ENCODE measurements at places on chromosomes 5 and 9.

- no peak for DNase-seq
These were observed 106.1 kb upstream of the PRRC1 start for GRCh38 chr5:127411381-127411780.

DNA sequence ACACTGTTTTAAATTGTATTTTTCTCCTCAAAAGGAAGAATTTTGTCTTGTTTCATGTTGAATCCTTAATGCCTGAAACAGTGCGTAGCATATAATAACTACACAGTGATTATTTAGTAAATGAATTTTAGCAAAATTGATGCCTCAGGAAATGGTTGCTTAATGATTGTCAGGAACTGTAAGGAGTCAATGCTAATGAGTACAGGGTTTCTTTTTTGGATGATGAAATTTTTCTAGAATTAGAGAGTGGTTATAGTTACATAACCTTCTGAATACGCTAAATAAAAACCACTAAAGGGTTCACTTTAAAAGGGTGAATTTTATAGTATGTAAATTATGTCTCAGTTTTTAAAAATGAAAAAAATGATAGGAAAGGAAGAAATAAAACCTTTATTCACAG is 14.9 kb downstream of the FAM151B start:
- DNase-seq = no peak

GRCh38 chr9:127545196-127546124 is 66.6 kb upstream of the STXBP1 start:
- DNase-seq = no peak

DNA sequence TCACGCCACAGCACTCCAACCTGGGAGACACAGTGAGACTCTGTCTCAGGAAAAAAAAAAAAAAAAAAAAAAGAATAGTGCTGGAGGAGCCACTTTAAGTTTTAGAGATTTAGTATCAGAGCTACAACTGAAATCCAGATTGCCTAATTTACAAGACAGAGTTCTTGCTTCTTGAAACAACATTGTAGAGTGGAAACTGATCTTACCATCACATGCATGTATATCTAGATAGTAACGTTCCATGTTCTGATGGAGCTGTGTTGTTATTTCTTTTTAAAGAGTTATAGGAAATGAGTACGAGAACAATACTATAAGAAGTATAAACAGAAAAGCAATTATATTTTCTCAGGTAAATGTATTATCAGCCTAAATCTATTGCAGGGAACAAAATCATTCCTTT is 48.9 kb downstream of the TBCA start:
- no peak for DNase-seq

DNA sequence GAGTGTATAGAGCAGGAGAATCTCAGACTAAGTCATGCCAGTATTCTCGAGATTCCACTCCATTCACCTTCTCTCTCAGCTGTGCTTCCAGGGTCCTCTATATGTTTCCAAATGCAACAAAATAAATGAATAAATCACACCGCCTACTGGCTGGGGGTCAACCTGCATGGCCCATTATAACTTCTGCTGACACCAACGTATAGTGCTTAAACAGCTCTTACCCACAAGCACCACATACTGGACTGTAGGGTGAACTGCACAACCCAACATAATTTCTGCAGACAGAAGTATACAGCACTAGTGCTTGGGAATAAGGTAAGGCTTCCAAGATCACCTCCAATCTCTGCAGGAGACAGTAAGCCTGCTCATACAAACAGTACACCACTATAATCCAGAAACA is 33.1 kb upstream of the HTR4 start:
- peak; percentile 19 for DNase-seq

- DNase-seq = no peak
These were observed 91.3 kb downstream of the MAT2B start for GRCh38 chr5:163596608-163597315.

- DNase-seq = no peak
These were observed 13.4 kb upstream of the GRHPR start for GRCh38 chr9:37408933-37409710.

DNA sequence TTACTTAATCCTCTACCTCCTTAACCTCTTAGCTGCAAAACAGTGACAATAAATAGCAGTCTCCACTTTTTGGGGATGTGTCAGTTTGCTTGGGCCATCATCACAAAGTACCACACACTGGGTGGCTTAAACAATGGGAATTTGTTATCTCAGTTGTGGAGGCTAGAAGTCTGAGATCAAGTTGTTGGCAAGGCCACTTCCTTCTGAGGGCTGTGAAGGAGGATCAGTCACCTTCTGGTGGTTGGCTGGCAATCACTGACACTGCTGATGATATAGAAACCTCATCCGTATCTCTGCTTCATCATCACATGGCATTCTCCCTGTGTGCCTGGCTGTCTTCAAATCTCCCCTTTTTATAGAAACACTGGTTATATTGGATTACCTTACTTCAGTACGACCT is 187.1 kb upstream of the TBC1D2 start:
- no peak for DNase-seq

- peak; percentile 7 for DNase-seq
These were observed 16.4 kb upstream of the C5orf58 start for GRCh38 chr5:170216257-170216864.

DNA sequence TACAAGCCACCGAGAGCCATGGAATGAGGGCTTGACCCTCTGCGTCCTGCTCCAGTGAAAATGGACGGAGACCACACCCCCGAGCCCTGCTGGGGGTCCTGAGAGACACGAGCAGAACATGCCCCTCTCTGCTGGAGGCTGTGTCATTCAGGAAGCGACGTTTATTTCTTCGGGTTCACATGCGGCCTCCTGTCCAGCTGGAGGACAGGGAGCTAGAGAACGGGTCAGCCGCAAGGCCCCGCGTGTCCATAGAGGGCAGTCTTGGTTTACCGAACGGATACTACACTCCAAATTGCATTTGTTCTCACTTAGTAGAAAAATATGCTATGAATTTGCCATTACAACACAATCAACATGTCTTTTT is 36.1 kb downstream of the MRPL36 start:
- peak; percentile 37 for DNase-seq

DNA sequence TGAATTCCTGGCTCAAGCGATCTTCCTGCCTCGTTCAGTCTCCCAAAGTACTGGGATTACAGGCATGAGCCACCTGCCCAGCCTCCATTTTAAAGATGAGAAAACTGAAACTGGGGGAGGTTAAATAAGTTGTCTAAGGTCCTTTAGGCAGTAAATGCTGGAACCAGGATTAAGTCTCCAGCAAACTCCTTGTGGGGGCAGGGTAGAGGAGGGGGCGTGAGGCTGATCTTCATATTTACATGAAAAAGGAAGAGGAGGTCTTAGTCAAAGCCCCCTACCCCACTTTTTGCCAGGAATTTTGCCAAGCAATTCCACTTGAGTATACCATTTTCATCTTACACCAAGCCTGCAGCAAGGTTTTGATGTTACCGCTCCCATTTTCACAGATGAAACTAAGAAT is 76.6 kb upstream of the NR4A3 start:
- no peak for DNase-seq

DNA sequence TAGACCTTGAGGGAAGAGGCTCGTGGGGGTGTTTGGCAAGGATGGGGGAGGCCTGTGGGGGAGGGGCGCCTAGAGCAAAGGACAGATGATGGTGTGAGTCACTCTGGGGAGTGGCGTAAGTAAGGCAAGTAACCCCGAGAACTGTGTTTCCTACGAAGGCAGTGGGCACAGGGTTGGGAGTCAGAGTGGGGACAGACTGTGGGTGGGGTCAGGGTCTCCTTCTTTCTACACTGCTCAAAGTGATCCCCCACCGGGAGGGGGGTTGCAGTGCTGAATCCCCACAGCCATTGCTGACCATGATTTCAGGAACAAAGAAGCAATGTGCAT is 136.8 kb downstream of the TENT4A start:
- DNase-seq = no peak

DNA sequence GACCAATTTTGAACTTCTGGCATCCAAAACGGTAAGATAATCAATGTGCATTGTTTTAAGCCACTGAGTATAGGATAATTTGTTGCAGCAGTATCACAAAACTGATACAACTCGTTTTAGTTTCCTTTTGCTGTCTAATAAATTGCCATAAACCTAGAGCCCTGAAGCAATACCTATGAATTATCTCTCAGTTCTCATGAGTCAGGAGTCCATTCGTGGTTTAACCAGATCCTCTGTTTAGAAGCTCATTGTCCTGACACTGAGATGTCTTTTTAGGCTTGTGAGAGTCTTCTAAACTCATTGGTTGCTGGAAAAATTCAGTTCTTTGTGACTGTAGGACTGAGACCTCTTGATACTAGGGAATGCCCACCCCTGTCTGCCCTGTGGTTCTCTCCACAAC is 262.9 kb downstream of the SEMA5A start:
- no peak for DNase-seq

GRCh38 chr9:18106006-18106560 is 367.9 kb upstream of the ADAMTSL1 start:
- no peak for DNase-seq

DNA sequence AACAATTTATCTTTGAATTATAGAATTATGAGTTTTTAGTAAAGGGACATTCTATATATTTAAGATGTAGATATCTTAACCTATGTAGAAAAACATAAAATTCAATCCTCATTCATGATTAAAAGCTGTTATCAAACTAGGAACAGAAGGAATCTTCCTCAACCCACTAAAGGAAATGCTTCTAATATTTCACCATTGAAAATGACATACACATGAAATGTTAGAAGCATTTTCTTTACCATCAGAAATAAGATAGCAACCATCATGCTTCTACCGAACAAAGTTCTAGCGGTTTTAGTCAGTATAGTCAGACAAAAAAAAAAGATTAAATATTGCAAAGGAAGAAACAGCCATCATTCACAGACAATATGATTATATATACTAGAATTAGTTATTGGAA is 32.2 kb downstream of the SHOC1 start:
- DNase-seq = no peak

GRCh38 chr5:67814569-67815311 is 400.8 kb upstream of the PIK3R1 start:
- no peak for DNase-seq

GRCh38 chr5:29367176-29367833 is 1826.2 kb upstream of the CDH6 start:
- no peak for DNase-seq

DNA sequence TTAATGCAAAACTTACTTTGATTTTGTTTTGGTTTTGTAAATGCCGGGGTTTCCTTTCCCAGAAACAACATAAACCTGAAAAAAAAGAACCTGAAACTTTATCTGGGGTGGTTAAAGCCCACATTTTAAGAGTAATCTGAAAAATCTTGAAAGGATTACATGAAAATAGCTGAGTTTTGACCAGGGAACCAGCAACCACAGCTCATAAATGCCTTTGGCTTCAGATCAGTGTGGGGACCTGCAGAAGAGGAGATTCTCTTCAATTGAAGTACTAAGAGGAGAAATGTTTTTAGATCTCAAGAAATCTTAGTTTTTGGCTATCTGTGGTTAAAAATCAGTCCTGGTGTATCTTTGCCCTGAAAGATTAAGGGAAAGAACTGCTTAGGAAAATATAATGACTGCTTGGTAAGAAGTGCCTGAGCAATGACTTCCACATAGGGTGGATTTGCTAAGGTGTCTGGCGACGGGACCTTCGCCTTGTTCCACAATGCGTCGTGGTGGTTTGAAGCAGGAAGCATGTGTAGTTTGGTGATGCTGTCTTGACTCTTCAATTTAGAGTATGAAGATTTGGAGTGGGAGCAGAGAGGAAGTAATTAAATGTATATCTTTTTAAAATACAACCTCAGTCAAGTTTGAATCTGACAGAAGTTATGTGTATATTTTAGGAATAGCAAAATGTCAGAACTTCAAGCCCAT is 186.5 kb downstream of the MAN2A1 start:
- DNase-seq = no peak

GRCh38 chr5:52824827-52825226 is 37.1 kb downstream of the ITGA1 start:
- DNase-seq = no peak

GRCh38 chr9:74173284-74173683 is 323.9 kb upstream of the RORB start:
- no peak for DNase-seq

- no peak for DNase-seq
These were observed 15.9 kb downstream of the NR5A1 start for GRCh38 chr9:124491049-124491975.

DNA sequence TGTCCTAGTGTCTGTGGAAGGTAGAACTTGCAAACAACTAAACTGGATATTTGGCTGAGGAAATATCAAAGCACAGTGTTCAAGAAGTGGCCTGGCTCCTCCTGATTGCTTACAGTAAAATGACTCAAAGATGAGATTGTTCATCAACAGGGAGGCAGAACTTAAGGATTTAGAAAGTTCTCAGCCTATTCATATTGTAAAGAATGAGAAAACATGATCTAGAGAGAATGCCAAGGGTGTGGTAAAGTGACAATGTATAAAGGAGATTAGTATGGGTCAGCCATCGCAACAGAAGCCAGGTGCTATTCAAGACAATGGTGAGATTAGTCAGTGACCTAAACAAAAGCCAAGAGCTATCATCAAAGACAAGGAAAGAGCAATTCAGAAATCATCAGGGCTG is 372.3 kb downstream of the SPOCK1 start:
- no peak for DNase-seq

- DNase-seq = no peak
These were observed 115.8 kb upstream of the HAND1 start for GRCh38 chr5:154593796-154594195.

DNA sequence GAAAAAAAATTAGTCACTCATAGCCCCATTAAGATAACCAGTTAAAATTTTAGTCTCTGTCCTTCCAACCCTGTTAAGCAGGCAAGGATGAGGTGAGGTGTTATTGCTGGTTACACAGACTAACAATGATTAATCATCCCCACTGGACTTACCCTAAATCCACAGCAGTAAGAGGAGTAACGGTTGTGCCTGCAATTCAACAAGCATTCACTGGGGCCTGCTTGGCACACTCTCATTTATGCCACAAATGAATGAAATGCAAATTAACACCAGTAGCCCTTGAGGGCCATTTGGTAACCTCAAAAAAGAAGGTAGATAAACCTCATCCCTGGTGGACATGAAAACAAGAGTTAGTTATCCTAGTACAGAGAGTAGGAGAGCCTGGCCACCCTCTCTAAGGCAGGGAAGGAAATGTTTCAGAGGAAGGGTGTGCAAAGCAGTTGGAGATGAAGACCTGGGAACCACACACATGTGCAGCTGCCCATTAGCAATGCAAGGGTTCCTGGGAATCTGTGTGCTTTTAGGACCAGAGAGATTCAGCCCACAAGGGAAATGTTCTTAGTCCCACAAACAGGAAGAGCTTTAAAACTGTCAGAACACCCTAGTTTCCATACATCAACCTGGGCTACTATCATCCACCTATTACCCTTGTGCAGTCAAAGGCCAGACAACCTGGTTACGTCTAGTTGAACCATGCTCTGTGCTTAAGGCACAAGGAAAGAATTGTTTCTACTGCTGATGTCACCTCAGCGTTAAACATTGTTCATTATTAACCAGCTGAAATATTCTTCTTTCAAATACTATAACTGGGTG is 7.7 kb downstream of the LHFPL2 start:
- DNase-seq = no peak

All from HFF-Myc (cell line).